Stimulated activated CD8-positive, alpha-beta memory T cell treated with anti-CD3 and anti-CD28 coated beads, Interleukin-12 subunit alpha, Interleukin-12 subunit beta, amount 100 ng/mL, for 1 hour (primary cell): ENCODE measurements at places on chromosomes 13 and 19.

GRCh38 chr19:11090997-11091702, 1.9 kb downstream of the LDLR start:
- DNase-seq, result no peak

GRCh38 chr13:27047081-27047480, 124.5 kb downstream of the USP12 start:
- DNase-seq, result no peak

DNA sequence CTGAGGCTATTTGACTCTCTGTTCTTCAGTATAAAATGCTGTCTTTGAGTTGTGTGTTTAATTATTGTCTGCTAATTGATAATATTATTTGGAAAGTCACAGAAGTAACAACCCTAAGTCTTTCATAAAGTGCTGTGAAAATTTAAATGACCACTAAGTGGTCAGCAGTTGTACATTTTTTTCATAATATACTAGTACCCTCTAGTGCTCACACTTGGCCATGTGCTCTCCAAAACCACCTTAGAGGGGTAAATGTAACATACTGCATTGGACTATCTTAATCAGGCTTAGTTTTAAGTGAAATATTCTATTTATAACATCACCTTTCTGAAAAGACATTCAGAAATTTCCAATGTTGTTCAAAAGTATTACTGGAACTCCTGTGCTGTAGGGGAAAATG, 745.3 kb downstream of the GPC5 start:
- no peak for DNase-seq

GRCh38 chr13:86383151-86383550, 583.9 kb upstream of the SLITRK6 start:
- no peak for DNase-seq

DNA sequence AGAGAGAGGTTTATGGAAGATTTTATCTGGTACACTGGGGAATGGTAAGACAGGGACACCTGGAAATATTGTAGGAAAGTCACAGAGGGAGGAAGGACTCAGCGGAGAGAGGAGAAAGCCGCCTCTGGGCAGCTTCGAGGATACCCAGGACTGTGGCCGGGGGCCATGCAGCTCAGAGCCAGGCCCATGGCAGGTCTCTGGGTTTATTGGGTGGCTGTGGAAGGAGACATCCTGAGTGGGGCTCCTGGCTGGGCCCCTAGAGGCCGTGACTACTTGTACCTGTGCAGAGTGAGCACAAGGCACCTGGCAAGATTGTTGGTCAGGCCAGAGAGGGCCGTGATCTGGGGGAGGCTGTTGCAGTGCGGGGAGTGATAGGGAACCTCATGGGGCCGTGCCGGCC, 3.4 kb downstream of the DAZAP1 start:
- DNase-seq, result no peak

DNA sequence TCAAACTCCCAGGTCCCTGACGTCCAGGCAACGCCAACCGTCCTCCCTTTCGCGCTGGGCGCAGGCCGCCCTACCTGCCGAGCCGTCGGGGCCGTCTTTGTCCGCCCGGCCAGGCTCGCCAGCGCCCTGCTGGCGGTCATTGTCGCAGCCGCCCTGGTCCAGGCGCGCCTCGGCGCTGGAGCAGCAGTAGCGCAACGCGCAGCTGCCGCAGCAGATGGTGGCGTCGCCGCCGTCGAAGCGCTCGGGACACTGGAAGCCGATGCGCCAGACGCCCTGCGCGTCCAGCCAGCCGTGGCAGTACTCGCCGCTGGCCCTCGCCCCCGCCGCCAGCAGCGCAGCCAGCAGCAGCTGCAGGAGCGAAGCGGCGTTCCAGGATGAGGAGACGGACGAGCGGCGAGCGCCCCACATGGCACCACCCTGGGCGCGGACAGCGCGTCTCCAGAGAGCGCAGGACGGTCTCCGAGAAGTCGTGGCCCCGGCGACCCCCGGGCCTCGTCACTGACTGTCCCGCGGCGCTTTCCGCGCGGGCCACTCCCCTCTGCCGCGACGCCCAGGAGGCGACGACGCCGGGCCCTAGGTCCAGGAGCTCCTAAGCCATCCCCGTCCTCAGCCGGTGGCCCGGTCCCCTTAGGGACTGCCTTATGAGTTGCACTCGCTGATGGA, 1.1 kb downstream of the SHISA2 start:
- DNase-seq, result no peak

DNA sequence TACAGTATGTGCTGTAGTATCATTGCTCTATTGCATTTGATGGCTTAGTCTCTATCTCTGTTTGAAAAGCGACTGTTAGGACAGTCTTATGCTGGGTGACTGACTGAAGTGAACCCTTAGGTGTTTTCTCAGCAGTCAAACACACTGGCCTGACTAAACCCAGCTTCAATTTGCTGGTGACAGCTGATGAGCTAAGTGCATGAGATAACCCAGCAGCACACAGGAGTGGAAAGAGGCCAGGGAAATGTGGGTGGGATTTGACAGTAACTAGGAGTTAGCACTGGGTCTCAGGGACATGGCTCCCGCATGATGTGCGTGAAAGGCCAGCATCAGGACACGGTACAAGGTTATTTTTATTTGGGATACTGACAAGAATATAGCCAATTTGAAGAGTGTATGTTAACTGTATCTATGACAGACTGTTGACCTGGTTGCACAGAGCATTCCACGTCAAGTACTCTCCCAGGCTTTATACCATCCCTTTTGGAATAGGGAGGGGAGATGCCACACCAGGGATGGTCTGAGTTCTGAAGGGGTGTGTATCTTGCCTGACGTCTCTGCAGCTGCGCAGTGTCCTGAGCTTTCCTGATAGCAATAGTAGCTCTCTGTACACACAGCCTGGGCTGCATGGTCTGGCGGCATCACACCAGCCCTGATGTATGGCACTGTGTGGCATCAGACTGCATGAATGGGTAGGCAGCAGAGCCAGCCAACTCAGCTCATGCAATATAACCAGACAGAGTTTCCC, 144.8 kb downstream of the FLT1 start:
- no peak for DNase-seq

DNA sequence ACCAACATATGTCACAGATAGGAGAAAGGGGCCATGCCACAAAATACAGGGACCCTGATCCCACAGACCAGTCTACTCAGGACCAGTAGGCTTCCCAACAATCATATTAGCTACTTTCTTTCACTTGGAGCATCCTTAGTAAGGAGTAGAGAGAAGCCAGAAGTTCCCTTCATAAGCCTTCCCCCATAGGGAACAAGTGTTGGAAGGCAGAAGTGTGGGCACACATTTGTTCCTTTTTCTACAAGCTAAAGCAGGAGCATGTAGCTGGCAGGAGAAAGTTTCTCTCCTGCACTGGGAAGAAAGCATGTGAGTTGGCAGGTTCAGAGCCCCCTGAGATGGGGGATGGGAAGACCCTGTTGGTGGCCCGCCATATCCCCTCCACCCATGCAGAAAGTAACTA, 165.4 kb downstream of the KCTD12 start:
- no peak for DNase-seq

DNA sequence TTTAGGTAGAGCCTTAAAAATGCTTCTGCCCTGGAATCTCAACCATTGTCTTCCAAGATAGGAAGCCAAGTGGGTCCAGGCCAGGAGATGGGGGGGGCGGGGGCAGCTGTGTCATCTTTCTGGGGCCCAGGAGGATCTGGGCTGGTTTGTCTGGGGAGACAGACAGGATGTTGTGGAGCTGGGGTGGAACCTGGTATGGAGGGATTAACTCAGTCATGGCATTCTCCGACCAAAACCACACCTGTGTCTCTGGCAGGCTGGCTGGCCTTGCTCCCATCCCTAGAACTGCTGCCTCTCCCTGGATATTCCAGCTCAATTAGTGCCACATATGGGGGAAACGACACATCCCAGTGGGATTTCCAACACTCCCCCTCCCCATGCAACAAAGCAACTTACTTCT, 2.7 kb upstream of the MAP2K7 start:
- DNase-seq, result no peak

DNA sequence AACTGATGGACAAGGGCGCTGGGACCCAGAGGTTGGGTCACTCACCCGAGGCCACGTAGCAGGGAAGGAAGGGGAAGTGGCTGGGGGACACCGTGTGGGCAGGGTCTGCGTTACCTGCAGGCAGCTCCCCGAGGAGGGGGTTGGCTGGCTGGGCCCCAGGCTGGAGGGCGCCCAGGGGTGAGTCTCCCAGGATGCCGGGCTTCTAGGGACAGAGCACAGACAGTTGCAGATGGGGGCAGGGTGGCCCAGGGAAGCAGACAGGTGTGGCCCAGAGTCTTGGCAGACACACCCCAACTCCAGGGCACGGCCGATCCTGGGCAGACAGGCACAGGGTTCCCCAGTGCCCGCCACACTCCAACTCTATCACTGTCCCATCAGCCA, 5.6 kb upstream of the FDX2 start:
- DNase-seq, result no peak
